CD4-positive, alpha-beta T cell treated with Interleukin-4 for 1 hour (primary cell): ENCODE measurements at places on chromosomes 1 and 21.

GRCh38 chr1:185733818-185734735 is at the start of gene HMCN1:
HMCN1 (plus strand) TSS chr1:185734391; CDS start chr1:185734780, 389 bp downstream.
- DNase-seq: no peak

- no peak for DNase-seq
Measured at GRCh38 chr1:207858806-207859205, 52.1 kb downstream of the CD34 start.

- DNase-seq: no peak
Measured at GRCh38 chr1:31755850-31756492, 8.2 kb downstream of the ADGRB2 start.

GRCh38 chr1:105208581-105208980 is 1458.9 kb downstream of the AMY1C start:
- DNase-seq: no peak

- DNase-seq: no peak
Measured at GRCh38 chr1:38191461-38191860, 144.9 kb upstream of the POU3F1 start.

- DNase-seq: no peak
Measured at GRCh38 chr1:62500210-62500609, 63.4 kb downstream of the USP1 start.

GRCh38 chr1:170932236-170932635 is 3.1 kb upstream of the MROH9 start:
- no peak for DNase-seq

DNA sequence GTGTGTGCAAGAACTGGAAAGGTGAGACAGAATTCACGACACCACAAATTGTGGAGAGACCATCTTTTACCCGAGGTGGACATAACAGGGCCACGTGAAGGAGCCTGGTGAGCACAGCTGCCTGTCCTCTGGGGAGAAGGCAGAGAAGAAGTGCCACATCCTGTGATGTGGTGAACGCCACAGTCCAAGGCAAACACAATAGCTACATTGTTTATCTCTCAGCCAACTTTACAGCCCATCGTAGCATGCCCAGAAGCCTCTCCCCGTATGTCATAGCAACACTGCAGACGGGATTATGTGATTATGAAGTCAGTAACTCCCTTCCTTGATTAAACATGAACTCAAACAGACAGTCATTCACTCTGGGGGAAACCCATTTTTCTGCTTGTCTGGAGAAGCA is 612.2 kb downstream of the SMYD3 start:
- DNase-seq: no peak

DNA sequence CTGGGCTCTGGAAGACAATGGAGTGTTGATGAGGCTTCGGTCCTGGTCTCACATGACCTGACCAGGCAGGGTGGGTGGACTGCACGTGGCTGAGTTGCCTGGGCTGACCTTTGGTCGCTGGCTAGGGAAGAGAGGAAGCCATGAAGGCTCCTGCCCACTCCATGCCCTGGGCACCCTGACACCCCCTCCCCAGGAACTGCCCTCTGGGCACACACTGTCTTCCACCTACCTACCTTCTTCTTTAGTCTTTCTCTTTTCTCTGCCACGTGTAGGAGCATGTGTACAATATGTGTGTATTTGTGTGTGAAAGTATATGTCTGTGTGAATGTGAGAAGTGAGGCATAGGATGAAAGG is 15.1 kb downstream of the POU3F1 start:
- no peak for DNase-seq

DNA sequence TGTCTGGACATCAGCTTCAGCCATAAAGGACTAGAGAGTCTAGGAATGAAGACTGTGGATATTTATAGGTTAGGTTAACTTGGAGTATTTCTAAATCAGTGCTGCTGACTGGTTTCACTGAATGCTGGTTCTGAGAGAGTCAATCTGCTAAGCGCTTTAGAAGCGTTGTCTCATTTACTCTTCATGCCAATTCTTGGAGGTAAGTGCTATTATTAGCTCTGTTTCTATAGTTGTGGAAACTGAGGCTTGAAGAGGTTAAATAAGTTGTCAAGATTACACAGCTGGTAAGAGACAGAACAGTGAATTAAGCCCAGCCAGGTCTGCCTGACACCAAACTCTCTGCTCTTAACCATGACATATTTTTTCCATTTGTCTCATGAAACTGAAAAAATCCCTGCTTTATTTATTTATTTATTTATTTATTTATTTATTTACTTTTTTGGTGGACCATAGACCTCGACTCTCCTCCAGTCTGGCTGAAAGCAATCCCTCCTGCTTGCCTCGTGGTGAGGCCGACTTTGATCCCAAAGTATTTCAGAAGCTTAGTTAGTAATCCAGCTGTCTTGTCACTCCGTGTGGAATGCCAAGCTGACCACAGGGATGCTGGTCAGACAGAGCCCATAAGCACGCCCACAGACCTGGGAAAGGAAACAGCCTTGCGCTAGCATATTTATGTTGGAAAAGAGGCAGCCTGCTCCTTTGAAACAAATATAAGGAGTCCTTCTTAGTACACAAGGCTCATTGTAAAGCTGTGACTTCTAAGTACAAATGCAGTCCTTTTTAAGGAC is 16.9 kb downstream of the NTMT2 start:
- no peak for DNase-seq

GRCh38 chr21:28132713-28133112 is 860.0 kb downstream of the LTN1 start:
- DNase-seq: no peak

- peak; percentile 45 for DNase-seq
Measured at GRCh38 chr1:110339407-110340206, 430 bp downstream of the RBM15 start.
